CD4-positive, alpha-beta T cell treated with Interleukin-17A for 1 hour (primary cell): ENCODE measurements at places on chromosomes 6 and 20.

DNA sequence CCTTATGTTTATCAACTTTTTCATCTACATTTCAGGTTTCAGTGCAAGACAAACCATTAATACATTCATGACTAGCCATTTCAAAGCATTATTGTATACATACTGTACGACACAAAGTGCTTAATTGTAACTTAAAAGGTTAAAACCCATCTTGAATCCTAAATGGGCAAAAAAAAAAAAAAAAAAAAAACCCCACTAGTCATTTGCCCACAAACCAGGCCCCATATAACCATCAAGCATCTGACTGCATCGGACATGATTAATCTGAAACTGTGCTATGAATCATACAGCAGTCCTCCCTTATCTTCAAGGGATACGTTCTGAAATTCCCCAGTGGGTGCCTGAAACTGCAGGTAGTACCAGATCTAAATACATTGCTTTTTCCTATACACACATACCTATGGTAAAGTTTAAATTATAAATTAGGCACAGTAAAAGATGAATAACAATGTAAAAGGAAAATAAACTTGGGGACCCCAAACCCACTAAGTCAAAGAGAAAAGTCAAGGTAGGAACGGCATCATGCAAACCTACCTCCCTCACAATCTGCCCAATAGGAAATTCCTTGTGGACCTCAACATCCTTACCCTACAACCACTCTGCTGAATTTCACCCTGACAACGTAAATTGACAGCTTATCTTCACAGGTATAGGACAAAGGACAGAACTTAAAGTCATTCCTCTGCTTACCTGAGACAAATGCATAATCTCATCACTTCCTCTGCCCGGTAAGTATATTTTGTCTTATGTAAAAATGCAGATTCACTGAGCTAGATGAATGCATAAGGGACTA lies 14.3 kb downstream of the B4GALT5 start:
- peak; percentile 47 for DNase-seq

DNA sequence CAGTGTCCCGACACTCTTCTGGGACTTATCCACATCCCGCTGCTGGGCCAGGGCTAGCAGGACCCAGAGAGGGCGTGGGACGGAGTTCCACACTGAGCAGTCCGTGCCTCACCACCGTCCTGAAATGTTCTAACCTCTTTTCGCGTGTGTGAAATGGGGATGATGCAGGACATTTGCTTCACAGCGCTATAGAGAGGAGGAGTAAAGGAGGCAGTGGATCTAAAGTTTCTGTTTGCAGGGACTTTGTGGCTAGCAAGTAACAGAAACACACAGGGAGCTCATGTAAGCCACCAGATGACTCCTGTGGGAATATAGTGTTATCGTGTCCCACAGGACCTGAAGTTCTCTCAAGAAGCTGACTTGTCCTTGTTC lies 634 bp downstream of the ITPA start:
- no peak for DNase-seq

GRCh38 chr20:49225896-49226295 lies 6.7 kb downstream of the DDX27 start:
- DNase-seq, result no peak

DNA sequence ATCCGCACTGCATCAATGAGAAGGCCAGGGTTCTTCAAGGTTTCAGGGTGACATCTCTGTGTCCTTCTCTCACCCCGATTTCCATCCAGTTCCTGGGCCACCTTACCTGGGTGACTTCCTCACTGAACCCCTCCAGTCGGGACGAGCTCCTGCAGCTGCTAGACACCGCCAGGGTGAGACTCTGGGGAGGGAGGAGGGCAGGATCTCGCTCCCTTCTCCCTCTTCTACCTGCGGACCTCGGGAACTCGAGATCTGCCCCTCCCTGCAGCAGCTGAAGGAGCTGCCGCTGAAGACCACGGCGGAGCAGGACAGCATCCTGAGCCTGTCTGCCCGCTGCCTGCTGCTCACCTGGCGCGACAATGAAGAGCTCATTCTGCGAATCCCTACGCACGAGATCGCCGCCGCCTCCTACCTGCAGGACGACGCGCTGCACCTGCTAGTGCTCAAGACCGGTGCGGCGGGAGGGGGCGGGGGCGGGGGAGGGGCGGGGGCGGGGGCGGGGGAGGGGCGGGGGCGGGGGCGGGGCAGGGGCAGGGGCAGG lies 7.5 kb downstream of the CCM2L start:
- peak; percentile 64 for DNase-seq

GRCh38 chr6:107668743-107669474 lies 155.2 kb downstream of the SCML4 start:
- no peak for DNase-seq

- DNase-seq, result peak; percentile 14
Observed at GRCh38 chr6:137928286-137928685, 61.2 kb downstream of the TNFAIP3 start.

GRCh38 chr6:119347466-119348095 lies 2.0 kb downstream of the MAN1A1 start:
- peak; percentile 39 for DNase-seq

GRCh38 chr20:4795394-4795793 lies 73.7 kb downstream of the PRND start:
- DNase-seq, result no peak

- no peak for DNase-seq
Observed at GRCh38 chr6:71510057-71510713, 221.6 kb downstream of the OGFRL1 start.

- DNase-seq, result no peak
Observed at GRCh38 chr6:88339761-88340160, 173.6 kb upstream of the CNR1 start.
